Activated T-cell treated with anti-CD3 and anti-CD28 coated beads, Interleukin-2, amount 50 U/mL, for 4 hours (primary cell): ENCODE measurements at places on chromosomes 2 and 18. TPM values are rescaled to one million over a fixed set of nuclear protein-coding genes. Genes with fewer than 3 reads are reported as not detected.

- no peak for DNase-seq
Observed at GRCh38 chr2:143159486-143159840, 30.2 kb downstream of the ARHGAP15 start.

GRCh38 chr2:139867601-139868226, 1087.5 kb upstream of the NXPH2 start:
- DNase-seq, result no peak

DNA sequence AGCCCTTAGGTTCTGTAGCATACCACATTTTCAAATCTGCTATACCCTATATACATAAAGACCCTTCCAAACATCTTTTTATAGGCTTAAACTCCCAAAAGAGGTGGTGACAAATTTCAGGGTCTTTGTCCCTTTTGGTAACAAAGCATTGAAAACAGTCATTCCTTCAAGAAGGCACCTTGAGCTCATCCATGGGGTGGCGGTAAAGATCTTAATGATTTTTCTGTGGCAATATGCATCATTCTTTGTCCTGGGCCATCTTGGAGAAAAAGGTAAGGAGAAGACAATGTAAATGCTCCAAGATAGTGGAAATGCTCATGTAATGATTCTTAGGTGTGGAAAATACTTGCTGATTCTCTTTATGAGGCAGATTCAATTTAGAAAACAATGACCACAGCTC, 890.5 kb downstream of the CNTNAP5 start:
- no peak for DNase-seq

- DNase-seq, result peak; percentile 11
Observed at GRCh38 chr2:157751462-157752058, 122.9 kb upstream of the ACVR1C start.

Gene ASB18
- total RNA-seq, result not detected

DNA sequence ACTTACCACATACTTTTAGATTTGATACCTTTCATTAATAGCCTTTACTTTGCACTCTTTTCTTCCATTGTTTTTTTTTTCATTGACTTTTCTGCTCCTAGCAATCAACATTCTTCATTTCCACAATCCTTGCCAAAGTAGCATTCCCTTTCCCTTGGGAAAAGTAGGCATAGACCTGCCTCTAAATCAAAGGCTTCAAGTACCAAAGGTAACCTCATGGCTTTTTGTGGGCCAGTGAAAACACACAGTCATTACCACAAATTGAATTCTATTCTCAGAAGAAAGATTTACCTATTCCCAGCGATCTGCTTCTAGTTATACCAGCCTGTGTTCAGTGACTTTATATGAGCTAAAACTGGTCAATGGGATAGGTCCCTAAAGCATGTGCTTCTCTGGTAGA, 109.2 kb downstream of the SOCS6 start:
- no peak for DNase-seq

GRCh38 chr2:9909106-9909505, 42.4 kb upstream of the GRHL1 start:
- DNase-seq, result no peak

Gene GPR39
- total RNA-seq, result not detected

GRCh38 chr2:107305966-107306365, 420.0 kb upstream of the ST6GAL2 start:
- no peak for DNase-seq

Gene NTSR2
- not detected for total RNA-seq

DNA sequence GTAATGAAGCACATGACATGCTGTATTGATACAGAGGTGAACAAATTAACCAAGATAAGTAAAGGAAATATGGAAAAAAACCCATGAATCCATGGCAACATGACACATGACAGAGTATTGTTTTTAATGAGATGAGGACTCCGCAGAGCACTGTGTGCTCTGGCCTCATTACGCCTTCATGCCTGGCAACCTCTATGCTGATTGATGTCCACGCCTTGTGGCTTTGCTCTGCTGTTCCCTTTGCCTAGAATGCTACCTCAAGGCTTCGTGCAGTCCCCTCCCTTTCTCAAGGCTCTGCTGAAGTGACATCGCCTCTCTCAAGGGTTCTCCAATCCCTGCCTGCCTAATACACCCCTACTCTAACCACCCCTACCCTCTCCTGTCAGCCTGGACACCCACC, 8.4 kb downstream of the SIGLEC15 start:
- DNase-seq, result no peak

Gene LONRF2
- 0.05 TPM for total RNA-seq

Gene LIMS4
- total RNA-seq, result 1.2 TPM

- no peak for DNase-seq
Observed at GRCh38 chr18:2960983-2961696, 51.8 kb downstream of the LPIN2 start.

- DNase-seq, result no peak
Observed at GRCh38 chr2:162731917-162732804, 106.4 kb downstream of the KCNH7 start.

GRCh38 chr18:61080954-61081528, 252.2 kb upstream of the CDH20 start:
- DNase-seq, result no peak

Gene CAPN14
- 0.24 TPM for total RNA-seq
